ENCODE measurements at places on chromosomes 13 and 19.

GRCh38 chr13:89920461-89920860 is 1427.0 kb upstream of the MIR17HG start:
- no peak for DNase-seq

DNA sequence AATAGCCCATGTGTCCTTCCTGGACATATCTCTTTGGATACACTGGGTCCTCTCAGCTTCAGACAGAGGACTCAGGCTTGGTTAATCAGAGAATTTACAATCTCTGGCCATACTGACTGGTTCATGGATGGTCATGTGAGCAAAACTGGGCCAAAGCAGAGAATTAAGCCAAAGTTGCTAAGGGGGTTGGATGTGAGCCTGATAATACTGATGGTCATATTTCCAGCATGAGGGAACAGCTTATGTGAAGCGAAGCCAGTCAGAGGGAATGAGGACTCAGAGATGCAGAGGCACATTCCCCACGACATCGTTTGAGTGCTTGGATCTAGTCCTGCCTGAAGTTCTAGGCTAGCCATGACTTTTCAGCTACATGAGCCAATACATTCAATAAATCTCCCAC is 22.0 kb upstream of the LRRC4B start:
- DNase-seq: no peak

GRCh38 chr13:80690208-80690607 is 349.3 kb upstream of the SPRY2 start:
- no peak for DNase-seq

- DNase-seq: no peak
Observed at GRCh38 chr13:43019811-43020210, 3.6 kb upstream of the DNAJC15 start.

- no peak for DNase-seq
Observed at GRCh38 chr19:14655726-14656125, 18.9 kb downstream of the ADGRE3 start.

- DNase-seq: no peak
Observed at GRCh38 chr13:87952377-87952776, 281.2 kb downstream of the SLITRK5 start.

DNA sequence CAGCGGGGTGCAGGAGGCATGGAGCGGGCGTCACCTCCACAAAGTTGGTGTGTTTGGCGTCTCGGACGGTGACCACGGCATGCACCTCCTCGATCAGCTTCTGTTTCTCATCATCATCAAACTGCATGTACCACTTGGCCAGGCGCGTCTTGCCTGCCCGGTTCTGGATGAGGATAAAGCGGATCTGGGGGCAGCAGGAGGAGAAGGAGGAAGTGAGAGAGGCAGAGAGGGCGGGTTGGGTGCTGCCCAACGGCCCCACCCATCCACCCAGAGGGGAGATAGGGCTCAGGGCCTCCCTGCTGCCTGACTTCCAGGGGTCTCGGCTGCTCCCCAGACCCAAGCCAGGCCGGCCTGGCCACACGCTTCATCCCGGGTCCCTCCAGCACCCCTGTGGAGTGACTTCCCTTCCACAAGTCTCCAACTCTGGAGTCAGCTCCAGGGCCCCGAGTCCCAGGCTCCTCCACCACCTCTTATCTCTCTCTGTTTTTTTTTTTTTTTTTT is 4.6 kb downstream of the AP2S1 start:
- DNase-seq: no peak

GRCh38 chr13:41495044-41495443 is 37.7 kb downstream of the RGCC start:
- no peak for DNase-seq

DNA sequence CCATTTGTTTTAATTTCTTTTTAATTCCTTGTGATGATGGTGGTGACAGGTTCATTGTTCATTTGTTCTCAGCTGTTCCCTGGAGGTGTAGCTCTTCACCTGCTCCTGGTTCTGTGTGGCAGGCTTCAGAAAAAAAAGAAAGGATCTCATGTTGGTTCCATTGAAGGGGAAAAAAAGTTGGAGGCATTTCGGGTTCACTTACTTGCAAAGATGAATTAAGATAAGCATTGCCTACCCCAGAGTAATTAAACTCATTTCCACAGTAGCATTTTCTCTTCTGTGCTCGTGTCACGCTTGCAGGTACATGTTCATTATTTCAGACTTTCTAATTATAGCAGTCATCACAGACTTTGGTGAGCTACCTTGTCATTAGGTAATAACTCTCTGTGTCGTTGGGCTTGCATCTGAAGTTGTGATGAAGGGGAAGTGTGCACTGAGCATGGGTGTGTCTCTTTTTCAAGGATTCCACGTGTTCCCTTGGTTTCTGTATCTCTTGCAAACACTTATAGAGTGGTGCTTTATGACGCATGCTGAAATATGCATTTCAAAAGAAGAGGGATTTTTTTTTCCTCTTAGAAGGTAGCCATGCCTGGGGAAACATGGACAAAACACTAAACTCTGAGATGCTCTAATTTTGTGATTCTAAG is 69.1 kb downstream of the MTUS2 start:
- no peak for DNase-seq

GRCh38 chr13:41835871-41836270 is 125.0 kb downstream of the VWA8 start:
- DNase-seq: no peak

Measured in NCI-H526 treated with DMSO at 0.1 percent for 48 hours (cell line).